Activated T-cell treated with anti-CD3 and anti-CD28 coated beads, Interleukin-2, amount 50 U/mL, for 48 hours (primary cell): ENCODE measurements at places on chromosomes 6 and 20.

GRCh38 chr6:3769610-3770009 lies 18.1 kb upstream of the PXDC1 start:
- DNase-seq = no peak

DNA sequence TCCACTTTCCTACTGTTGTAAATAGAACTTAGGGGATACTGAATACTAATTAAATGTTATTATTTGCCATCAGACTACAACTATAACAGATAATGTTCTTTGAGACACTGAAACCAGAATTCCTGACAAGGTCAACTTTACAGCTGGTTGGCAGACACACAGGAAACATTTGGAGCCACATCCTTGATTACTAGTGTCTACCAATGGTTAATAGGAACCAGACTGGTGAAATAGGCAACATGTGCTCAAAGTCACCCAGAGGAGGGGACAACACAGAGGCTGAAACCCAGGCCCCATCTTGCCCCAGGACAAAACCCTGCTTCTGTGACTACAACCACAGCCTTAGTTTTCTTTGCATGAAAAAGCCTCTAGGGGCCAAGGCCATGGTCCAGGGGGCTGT lies 47.8 kb upstream of the NT5E start:
- no peak for DNase-seq

- DNase-seq = no peak
Measured at GRCh38 chr6:129453073-129453472, 256.9 kb downstream of the ARHGAP18 start.

DNA sequence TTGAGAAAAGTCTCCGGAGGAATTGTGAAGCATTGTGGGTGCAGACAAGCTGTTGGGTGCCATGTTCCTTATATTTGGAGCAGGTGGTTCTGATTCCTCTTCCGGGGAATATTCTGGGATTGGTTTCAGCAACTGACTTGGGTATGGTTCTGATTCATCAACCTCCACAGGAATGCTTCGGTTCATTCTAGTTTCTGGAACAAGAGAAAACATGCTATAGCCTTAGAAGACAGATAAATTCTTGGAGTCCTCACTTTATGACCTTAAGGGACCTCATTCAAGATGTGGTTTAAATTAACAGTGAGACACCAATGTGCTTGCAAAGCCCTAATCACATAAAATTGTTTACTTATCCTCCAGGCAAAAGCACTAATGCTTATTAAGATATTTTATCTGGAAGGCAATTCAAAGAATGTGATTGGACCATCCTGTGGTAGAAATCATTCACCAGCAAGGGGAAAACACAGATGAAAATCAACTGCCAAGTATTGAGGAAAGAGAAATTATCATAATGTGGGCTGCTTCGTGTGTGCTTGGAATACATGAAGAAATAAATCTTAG lies 13.7 kb downstream of the TRAF3IP2 start:
- DNase-seq = no peak

GRCh38 chr20:25339608-25340007 lies 51.0 kb downstream of the ABHD12 start:
- no peak for DNase-seq

- no peak for DNase-seq
Measured at GRCh38 chr6:84263557-84263956, 36.1 kb upstream of the CEP162 start.

- no peak for DNase-seq
Measured at GRCh38 chr6:129073051-129073450, 190.1 kb downstream of the LAMA2 start.
